Inflammatory macrophage (primary cell): ENCODE measurements at places on chromosomes 2 and 18.

DNA sequence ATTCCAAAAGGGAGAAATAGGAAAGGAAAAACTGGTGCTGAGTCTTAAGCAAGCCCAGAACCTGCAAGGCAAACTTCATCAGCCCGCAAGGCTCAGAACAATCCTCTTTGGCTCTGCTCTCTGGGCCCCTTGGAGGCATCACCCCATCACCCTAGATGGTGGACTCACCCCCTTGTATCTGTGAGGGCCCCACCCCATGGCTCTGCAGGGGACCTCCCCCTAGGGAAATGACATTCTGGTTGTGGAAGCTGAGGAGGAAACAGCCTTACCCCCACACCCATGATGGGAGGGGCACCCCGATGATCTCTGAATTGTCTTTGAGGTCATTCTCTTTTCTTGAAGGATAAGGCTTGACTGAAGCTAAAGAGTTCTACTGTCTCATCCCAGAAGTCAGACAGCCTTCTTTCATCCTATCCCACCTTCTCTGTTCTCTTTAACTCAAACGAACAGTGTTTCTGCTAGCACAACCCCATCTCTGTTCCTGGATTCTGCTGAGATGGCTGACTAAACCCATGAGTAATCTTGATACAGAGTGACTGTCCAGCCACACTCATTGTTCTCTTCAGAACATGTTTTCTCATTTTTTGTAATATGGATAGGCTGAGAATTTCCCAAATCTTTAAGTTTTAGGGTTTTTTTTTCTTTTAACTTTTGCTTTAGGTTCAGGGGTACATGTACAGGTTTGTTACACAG lies 492.1 kb upstream of the MYT1L start:
- no peak for DNase-seq

GRCh38 chr2:46179037-46179621 lies 118.1 kb upstream of the EPAS1 start:
- DNase-seq, result no peak

DNA sequence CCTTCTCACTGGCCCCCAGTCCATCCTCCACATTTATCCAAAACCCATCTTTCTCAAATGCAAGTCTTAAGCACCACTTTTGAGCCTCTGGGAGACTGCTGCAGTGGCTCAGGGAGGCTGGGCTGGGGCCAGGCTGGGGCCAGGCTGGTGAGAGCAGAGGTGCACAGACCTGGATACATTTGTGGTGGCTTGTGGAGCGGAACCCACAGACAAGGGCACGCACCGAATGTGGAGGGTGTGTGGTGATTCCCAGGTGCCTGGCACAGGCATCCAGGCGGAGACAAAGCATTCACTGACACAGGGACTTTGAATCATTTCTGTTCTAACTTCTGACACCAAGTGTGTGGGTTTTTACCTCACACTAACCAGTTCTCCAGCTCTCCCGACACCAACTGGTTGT lies 42.2 kb upstream of the MGAT4A start:
- DNase-seq, result no peak

DNA sequence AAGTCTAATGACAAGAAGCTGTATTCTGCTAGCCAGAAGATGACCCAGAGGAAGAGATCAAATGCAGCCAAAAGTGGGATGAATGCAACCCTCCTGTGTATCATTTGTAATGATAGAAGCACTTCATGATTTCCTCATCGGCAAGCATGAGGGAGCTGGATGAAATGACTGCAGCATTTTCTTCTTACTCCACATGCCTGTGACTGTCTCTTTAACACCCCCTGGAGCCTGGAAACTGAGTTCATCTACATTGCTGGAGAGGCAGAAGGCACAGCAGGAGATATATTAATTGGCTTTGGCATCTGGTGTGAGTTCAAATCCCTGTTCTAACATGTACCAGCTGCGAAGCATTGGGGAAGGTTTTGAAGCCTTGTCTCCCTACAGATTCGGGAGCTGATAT lies 37.7 kb downstream of the ID2 start:
- no peak for DNase-seq

- no peak for DNase-seq
Observed at GRCh38 chr2:113370030-113370429, 67.5 kb upstream of the ZNG1B start.

DNA sequence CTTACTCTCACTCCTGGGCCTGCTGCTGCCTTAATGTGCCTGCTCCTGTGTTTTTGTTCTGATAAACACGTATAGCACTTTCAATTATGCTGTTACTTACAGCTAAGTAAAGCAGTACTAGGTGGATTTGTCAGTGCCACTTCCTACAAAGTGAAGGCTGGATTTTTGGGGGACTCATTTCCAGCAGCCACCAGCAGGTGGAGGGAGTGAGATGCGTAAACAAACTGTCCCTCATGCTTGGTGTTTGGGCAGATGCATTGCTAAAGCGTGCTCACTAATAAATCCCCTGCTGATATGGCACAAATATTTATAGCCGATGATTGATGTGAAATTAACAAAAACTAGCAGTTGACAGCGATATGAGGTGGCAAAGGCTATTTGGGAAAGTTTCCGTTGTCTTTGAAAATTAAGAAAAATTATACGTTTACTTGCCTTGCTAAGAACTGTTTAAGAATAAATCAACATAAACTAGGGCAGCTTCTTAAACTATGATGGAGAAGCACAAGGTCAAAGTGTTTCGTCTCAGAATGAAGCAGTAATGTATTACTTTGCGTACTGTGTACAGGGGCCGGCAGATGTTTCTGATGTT lies 101.7 kb downstream of the AGAP1 start:
- DNase-seq, result peak; percentile 45

GRCh38 chr18:3485153-3486149 lies 35.5 kb downstream of the TGIF1 start:
- no peak for DNase-seq

DNA sequence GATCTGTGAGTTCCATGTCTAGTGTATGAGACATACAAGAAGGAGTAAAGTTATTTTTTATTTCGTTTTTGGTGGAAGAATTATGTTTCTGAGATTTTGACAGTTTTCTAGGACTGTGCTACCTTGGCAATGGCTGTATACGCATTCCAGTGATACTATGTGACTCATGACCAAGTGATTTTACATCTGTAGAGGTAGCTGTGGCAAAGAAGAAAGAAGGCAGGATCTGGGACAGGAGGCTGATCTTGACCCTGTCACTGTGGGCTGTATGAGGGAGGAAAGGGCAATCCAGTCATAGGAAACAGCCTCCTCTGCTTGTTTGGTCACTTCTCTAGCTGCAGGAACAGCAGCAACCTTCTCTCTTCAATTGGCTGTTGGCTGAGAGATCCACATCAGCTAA lies 44.0 kb upstream of the PDCL3 start:
- DNase-seq, result peak; percentile 13

GRCh38 chr2:84273406-84273805 lies 185.7 kb downstream of the SUCLG1 start:
- no peak for DNase-seq

- DNase-seq, result no peak
Observed at GRCh38 chr18:2511451-2511850, 59.9 kb downstream of the METTL4 start.

GRCh38 chr2:216436383-216436782 lies 24.1 kb downstream of the SMARCAL1 start:
- no peak for DNase-seq

- DNase-seq, result peak; percentile 63
Observed at GRCh38 chr2:7004636-7005035, 87.4 kb downstream of the RNF144A start.

DNA sequence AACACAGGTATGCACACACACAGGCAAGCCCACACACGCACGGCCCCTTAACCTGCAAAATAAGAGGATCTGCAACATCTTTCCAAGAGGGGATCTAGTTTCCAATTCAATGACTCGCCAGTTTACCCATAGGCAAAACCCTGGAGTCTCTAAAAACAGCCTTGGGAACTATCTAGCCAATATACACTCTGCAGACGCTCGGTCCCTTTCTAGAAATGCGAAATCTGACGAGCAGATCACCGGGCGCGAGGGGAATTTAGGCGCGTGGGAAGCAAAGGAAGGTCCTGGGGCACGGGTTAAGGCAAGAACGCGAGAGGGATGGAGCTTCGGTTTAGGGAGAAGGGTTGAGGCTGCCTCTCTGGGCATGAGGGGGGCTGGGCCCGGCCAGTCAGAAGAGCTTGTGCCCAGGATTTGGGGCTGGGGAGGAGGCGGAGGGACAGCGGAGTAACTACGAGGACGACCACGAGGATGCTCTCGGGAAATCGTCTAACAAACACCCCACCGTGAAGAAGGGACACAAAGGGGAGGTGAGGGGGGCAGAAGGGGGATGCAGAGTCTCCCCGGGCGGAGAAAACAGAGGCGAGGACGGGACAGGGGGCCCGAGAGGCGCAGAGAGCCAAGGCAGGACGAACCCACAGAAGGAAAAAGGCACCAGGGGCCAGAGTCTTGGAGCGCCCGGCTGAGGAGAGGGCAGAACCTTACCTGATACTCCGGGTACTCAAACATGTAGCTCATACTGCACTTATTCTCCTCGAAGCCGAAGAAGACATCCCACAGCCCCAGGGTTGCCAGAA lies 542 bp downstream of the PGAP1 start:
- DNase-seq, result no peak

GRCh38 chr2:99936065-99936464 lies 206.3 kb downstream of the AFF3 start:
- DNase-seq, result no peak

- peak; percentile 5 for DNase-seq
Observed at GRCh38 chr2:179909845-179910734, 48.7 kb upstream of the ZNF385B start.

DNA sequence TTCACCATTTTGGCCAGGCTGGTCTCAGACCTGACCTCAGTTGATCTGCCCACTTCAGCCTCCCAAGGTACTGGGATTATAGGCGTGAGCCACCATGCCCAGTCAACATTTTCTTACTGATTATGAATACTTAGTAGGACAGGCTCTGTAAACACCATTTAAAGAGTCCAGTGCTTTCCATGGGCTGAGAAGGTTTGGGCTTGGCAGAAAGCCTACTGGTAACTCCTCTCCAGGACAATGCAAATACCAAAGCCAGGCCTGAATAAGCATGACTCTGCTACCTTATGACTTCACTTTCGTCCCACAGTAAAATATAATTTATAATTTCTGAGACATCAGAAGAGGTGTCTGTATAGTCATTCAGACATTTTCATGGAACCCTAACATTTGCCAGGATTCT lies 60.2 kb upstream of the FAM117B start:
- DNase-seq, result no peak

DNA sequence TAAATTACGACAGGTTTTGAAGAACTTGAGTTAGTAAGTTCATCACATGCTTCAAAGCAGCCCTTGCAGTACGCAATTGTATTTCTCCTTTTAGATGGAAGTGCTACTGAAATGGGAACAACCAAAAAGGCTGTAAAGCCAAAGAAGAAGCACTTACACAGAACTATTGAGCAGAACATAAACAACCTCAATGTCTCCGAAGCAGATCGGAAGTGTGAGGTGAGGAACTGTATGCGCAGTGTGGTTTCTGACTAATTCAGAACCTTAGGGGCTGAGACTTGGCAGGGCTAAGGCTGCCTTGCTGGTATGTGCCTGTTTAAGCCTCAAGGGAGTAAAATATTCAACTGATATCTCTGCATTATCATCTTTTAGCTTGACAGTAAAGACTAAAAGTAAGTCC lies 8.4 kb downstream of the NCAPH start:
- peak; percentile 91 for DNase-seq

DNA sequence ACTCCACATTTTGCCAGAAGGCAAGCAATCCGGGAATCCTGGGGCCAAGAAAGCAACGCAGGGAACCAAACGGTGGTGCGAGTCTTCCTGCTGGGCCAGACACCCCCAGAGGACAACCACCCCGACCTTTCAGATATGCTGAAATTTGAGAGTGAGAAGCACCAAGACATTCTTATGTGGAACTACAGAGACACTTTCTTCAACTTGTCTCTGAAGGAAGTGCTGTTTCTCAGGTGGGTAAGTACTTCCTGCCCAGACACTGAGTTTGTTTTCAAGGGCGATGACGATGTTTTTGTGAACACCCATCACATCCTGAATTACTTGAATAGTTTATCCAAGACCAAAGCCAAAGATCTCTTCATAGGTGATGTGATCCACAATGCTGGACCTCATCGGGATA lies 26.8 kb downstream of the B3GNT2 start:
- no peak for DNase-seq

- no peak for DNase-seq
Observed at GRCh38 chr2:106362789-106363188, 105.4 kb downstream of the RGPD3 start.

- peak; percentile 65 for DNase-seq
Observed at GRCh38 chr2:136381722-136382633, 264.0 kb upstream of the CXCR4 start.

GRCh38 chr18:12384261-12384660 lies 7.2 kb upstream of the AFG3L2 start:
- no peak for DNase-seq

GRCh38 chr18:37673671-37674070 lies 108.1 kb upstream of the CELF4 start:
- DNase-seq, result no peak

DNA sequence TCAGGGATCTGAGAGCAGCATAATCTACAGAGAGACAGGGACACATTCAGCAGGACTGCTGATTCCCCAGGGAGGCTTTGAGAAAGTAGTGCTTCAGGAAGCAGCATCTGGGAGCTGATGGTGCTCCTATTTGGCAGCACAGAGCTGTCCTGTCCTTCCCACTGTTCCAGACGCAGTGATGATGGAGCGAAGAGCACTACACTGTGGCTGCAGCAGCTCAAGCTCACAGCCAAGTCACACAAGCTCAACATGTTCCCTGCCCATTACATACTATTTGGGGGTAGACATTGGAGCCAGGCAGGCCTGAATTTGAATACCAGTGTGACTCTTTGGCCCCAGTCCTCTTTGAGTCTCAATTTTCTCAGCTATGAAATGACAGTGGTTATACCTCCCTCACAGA lies 15.2 kb upstream of the GALM start:
- DNase-seq, result no peak

DNA sequence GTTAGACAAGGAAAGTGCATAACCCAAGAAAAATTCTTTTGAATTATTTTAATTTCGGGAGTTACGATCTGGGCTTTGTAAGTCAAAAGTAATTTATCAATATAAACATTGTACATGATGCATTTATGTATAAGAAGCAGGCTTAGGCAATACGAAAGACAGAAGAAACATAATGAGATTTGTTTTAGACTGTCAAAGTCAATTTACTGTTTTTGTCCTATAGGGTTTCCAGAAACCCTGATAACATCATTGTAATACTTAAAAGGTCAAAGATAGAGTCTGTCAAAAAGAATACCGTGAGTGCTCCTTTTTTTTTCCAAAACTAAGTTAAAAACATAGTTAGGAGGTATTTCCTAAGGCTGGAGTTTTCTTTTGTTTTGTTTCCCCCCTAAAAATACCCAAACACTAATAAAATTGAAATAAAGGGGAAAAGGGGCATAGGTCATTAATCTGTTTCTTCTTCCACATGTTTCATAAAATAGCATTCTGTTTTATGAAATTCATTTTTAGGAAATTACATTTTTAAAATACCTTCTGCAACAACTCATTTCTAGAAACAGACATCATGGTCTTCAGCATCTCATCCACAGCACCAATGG lies 16.1 kb downstream of the C1D start:
- no peak for DNase-seq

- DNase-seq, result no peak
Observed at GRCh38 chr2:232998666-232998985, 14.4 kb downstream of the NGEF start.

- peak; percentile 19 for DNase-seq
Observed at GRCh38 chr2:39837856-39838453, 58.9 kb upstream of the THUMPD2 start.

- no peak for DNase-seq
Observed at GRCh38 chr2:69544951-69545350, 98.6 kb downstream of the AAK1 start.
